ENCODE measurements at places on chromosomes 6 and 20. TPM values are rescaled to one million over a fixed set of nuclear protein-coding genes. Genes with fewer than 3 reads are reported as not detected.

DNA sequence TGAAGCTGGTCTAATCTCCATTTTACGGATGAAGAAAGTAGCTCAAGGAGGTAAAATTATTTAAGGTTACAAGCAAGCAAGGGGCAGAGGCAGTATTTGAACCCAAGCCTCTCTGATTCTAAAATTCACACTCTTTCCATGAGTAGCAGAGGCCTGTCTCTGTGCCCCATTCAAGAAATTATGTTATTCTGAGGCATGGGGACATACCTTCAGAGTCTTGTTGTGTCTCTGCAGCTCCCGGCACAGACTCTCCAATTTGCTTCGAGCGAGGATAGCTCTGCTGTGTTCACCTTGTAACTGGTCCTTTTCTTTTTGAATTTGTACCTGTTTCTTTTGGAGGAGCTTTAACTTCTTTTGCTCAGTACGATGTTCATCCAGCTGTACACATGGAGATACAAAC is 21.5 kb downstream of the TXLNB start:
- no peak for DNase-seq

- DNase-seq = no peak
These were observed 31.6 kb downstream of the SPDEF start for GRCh38 chr6:34524499-34524898.

- no peak for DNase-seq
These were observed 244.2 kb upstream of the RIMS1 start for GRCh38 chr6:71642120-71642519.

The GABRR2 gene
- polyA plus RNA-seq = 0.67 TPM

GRCh38 chr6:158826819-158827501 is 7.8 kb upstream of the EZR start:
- DNase-seq = no peak

GRCh38 chr6:119736296-119737021 is 386.9 kb upstream of the MAN1A1 start:
- no peak for DNase-seq

DNA sequence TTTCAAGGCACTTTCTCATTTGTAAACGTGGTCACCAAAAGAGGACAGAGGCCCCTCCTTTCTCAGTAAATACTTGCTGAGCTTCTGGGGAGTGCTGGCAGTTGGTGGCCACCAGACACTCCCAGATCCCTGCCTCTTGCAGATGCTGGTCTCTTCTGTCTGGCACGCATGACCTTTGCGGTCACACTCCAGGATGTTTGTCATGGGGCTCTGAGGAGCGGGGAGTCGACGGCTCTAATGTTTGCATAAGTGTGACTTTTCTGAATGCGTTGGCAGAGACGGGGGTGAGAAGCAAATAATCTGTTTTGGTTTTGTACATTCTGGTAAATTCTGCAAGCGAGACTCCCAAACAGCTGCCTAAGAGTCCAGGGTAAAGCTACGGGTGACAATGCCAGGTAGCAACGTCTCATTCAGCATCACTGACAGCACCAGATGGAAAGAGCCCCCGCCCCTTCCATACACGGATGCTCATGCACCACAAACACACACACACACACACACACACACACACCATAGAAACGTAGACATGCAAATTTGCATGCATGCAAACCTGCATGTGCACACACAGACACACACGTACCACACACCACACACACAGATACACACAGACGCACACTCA is 101.1 kb downstream of the YTHDF1 start:
- no peak for DNase-seq

DNA sequence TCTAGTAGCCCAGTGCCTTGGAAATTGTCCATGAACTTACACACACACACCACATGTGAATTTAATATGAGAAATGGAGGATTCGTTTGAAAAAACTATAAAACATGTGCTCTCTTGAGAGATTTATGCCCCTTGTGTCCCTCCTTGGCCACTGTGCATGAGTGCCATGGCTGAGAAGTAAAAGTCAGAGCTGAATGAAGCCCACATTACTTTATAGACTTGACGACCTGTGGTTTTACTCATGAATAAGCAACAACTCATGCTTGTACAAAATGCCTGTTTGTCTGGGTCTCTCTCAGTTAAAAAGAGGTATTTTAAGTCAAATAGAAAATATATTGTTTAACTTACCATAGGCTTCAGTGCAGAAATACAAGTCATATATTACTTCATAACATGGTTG is 102.7 kb downstream of the KCNQ5 start:
- DNase-seq = no peak
